ENCODE measurements at places on chromosomes 16 and 17.

DNA sequence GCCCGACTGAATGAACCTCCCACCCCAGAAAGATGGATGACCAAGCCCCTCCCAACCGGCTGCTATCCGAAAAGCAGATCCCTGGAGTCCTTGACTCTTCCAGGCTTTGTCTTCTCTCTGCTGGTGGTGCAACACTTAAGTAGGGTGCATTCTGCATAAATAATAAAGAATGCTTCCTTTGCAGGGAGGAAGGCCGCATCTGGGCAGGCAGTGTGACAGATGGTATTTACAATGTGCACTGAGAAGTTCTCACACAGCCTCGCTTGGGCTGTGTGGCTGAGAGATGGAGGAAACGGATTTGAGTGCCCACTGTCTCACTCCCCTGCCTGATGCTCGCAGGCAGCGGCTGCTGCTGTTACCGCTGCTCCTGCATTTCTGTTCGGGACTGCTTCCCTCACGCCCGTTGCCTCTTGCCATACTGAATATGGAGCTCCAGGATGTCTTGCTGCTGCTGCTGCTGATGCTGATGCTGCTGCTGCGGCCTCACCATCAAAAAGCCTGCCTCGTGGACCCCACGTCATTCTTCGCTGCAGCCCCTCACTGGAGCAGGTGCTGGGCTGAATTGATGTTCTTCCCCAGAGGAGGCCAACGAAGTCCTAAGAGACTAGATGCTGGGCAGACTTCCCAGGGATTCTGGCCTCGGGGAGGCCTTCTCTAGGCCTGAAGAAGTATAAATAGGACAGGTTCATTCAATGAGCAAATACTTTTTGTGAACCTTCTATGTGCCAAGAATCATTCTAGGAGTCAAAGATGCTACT, 7.1 kb upstream of the RHBDL3 start:
- no peak for DNase-seq

DNA sequence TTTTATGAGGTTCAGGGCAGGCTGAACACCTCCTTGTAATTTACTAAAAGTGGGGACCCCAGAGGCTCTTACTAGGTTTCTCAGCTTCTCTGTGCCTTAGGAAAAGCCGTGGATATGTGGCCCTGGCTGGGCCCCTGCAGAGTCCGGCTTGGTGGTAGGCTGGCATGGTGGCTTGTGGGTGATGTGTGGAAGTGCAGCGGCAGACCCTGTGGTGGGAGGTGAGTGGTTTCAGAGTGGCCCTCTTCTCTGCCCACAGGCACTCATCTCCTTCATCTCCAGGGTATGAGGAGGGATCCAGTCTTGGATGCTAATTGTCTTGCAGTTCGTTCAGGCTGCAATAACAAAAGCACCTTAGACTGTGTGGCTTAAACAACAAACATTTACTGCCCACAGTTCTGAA, 58.9 kb downstream of the ASIC2 start:
- no peak for DNase-seq

GRCh38 chr17:68197997-68198930, 49.6 kb upstream of the AMZ2 start:
- DNase-seq, result no peak

GRCh38 chr16:71402007-71402406, 39.8 kb downstream of the TLE7 start:
- DNase-seq, result no peak

- peak; percentile 66 for DNase-seq
Measured at GRCh38 chr17:14197586-14197985, 39.1 kb downstream of the CDRT15 start.

- no peak for DNase-seq
Measured at GRCh38 chr17:50612281-50612680, 22.4 kb upstream of the ABCC3 start.

- no peak for DNase-seq
Measured at GRCh38 chr17:41539979-41540701, 12.0 kb upstream of the KRT19 start.

GRCh38 chr17:33299115-33299514, 6.0 kb upstream of the ASIC2 start:
- DNase-seq, result no peak

DNA sequence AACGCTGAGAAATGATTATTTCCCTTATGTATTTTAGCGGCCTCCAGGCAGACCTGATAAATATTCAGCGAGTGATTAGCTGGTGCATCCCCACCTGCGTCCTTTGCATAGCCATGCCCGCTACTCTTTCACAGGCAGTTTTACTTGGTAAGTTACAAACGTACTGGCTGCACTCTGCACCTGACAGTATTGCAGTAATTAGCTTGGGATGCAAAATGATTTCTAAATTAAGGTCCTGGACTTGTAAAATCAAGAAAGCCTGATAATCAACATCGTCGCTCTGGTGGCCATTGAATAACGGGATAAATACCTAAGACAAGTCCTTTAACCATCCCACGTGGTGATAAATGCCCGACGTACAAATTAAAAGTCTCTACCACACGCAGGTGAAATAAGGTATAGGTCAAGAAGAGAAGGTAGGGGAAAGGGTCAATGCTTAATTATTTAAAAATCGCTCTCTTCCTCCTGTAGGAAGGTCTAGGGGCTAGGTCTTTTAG, 998 bp upstream of the PRKCA start:
- DNase-seq, result no peak

DNA sequence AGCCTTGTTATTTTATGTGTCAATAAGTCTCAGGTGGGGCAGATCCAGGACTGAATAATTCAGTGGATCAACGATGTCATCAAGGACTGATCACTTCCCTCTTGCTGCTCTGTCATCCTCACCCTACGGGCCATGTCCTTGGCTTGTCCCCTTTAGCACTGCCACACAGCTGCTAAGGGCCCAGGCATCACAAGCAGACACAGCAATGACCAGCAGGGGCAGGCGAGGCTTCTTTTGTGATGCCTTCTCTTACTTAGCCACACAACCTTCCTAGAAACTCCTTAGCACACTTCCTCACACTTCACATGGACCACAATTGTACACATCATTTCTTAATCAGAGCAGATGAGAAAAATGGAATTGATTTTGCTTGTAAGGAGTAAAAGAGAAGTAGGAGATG, 356.3 kb upstream of the SOX9 start:
- DNase-seq, result no peak

DNA sequence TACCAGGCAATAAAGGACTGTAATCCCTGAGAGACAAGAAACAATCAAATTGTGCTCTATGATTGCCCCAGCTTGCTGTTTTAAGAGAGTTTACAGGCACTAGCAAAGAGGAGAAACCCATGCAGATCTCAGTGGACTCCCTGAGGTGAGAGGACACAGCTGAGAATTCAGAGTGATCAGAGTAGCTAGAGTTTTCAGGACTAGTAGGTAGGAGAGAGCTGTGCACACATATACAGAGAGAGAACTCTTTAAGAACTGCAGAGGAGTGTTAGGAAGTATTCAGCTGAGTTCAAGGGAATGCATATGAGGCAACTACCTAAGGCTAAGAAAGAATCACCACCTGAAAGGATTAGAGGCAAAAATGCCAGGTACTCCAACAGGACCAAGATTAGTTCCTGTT, 904.8 kb downstream of the CDH8 start:
- no peak for DNase-seq

DNA sequence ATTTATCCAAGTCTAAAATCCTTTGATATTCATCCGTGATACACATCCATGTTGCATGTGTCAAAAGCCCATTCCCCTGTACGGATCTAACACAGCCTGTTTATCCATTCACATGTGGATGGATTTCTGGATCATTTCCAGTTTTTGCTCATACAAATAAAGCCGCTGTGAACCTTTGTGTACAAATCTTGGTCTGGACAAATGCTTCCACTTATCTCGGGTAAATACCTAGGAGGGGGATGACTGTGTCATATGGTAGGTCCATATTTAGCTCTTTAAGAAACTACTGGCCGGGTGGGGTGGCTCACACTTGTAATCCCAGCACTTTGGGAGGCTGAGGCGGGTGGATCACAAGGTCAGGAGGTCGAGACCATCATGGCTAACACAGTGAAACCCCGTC, 6.3 kb upstream of the TBCD start:
- no peak for DNase-seq

GRCh38 chr16:88616320-88616719, 22.1 kb upstream of the IL17C start:
- DNase-seq, result no peak

DNA sequence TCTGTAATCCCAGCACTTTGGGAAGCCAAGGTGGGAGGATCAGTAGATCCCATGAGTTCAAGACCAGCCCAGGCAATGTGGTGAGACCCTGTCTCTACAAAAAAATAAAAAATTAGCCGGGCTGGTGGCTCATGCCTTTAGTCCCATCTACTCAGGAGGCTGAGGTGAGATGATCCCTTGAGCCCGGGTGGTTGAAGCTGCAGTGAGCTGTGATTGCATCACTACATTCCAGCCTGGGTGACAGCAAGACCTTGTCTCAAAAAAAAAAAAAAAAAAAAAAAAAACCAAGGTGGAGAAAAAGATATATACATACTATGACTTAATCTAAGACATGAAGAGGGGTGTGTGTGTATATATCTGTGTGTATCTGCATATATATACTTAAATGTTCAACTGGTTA, 26.7 kb downstream of the BBS2 start:
- DNase-seq, result no peak

GRCh38 chr16:86228713-86229112, 281.6 kb upstream of the FOXF1 start:
- no peak for DNase-seq

DNA sequence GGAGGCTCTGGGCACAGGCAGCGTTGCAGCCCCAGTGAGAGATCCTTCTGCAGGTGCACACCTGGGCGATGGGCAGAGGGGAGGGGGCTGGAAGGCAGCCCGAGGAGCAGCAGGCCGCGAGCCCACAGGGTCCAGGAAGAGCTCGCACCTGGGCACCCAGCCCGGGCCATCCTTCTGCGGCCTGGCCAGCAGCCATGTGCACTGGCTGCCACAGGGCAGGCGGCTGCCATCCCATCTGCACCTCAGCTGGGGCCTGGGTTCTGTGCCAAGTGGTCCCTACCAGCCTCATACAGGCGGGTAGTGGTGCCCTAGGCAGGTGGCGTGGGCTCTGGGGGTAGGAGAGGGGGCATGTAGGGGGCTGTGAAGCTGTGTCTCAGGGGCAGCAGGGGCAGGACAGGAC, 197.2 kb downstream of the RBFOX3 start:
- no peak for DNase-seq

DNA sequence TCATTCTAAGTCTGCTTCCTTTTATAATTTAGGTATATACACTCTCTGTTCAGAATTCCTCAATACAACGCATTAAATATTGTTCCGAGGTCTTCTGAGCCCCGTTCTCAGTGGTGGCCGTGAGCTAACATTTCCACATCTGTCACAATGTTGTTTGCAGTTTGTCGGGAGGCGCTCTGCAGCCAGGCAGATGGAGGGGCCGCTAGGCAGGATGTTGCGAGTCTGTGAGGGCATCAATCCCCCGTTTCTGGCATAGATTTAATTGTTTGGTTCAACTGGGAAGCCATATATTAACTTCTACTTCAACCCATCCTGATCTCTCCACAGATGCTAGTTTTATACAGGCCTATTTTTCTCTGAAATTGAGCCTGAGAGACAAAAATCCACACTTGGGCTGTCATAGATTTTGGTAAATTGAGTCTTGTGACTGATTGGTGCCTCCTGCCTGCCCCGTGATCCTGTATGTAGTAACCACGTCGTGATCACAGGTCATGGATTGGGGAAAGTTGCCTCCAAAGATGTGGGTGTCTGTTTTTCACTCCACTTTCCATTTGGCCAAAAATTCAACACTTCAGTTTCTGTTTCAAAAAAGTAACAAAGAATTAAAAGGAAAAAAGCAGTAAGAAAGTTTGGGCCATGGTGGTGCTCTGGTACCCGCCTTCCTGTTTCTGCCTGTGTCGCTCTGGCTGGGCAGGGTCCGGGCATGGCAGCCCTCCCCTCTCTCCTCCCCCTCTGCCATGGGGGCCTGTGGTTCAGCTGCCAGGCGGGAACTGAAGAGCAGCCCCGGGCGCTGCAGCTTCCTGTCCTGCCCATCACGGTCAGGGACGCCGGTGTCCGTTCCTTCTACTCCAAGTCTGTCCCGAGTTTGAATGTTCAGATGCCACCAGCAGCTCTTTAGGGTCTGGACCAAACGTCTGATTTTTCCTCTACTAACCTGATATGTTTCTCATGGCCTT, 41.5 kb downstream of the RPTOR start:
- DNase-seq, result no peak

GRCh38 chr16:24537474-24538337, 1.7 kb upstream of the RBBP6 start:
- DNase-seq, result no peak

GRCh38 chr17:49214676-49215360, 4.3 kb downstream of the ABI3 start:
- no peak for DNase-seq

DNA sequence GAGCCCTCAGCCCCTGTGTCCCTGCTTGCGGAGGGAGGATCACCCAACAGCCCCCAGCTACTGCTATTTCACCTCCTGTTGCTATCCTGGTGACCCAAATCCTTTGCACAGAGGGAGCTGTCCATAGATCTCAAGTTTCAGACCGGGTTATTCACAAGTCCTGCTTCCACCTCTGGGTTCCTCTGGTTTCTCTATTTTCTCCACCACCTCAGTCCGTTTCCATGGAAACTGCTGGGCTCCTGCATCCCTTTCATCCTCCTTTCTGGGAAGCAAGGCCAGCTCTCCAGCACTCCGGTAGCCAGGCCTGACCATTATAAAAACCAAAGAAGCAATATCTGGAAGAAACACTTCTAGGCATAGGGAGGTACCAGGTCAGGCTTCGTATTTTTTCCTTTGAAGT, 4.8 kb upstream of the CALB2 start:
- DNase-seq, result no peak

DNA sequence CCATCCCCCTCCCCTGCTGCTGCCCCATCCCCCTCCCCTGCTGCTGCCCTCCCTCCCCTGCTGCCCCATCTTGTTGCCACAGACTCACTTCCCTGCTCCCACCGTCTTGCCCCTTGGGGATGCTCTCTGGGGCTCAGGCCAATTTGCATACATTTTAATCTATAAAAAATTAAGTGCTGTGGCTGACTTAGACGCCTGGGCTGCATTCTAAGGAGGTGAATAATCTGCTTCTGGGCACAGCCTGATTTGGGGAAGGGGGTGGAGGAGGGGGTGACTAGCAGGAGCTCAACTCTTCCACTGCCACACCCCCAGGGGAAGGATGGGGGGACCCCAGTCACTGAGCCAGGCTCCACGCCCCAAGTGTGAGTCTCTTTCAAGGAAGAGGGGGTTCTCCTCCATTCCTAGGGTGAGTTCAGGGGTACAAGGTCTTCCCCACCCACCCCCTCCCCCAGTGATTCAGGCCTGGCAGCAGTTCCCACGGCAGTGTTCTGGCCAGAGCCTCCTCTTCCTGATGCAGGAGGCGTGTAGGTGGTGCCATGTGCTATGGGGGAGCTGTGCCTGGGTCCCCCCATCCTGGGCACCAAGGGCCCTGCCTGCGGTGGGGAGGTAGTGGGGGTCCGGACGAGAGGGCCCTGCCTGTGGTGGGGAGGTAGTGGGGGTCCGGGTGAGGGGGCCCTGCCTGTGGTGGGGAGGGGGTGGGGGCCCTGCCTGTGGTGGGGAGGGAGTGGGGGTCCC, 5.0 kb downstream of the DPH1 start:
- DNase-seq, result no peak

GRCh38 chr17:74008196-74008595, 195.3 kb upstream of the RPL38 start:
- peak; percentile 36 for DNase-seq

GRCh38 chr17:2025220-2025621, at the start of gene RTN4RL1:
TSS of gene RTN4RL1 (minus strand) at chr17:2025334. CDS start at chr17:2024865, 469 bp downstream.
- peak; percentile 43 for DNase-seq

- no peak for DNase-seq
Measured at GRCh38 chr16:52597772-52598483, 51.0 kb upstream of the TOX3 start.

GRCh38 chr17:45815752-45816151, 28.9 kb upstream of the SPPL2C start:
- DNase-seq, result no peak
